ENCODE measurements at places on chromosomes 4 and X.
A peak's percentile ranks its signal among the peaks of the same experiment; 100 is the strongest.

DNA sequence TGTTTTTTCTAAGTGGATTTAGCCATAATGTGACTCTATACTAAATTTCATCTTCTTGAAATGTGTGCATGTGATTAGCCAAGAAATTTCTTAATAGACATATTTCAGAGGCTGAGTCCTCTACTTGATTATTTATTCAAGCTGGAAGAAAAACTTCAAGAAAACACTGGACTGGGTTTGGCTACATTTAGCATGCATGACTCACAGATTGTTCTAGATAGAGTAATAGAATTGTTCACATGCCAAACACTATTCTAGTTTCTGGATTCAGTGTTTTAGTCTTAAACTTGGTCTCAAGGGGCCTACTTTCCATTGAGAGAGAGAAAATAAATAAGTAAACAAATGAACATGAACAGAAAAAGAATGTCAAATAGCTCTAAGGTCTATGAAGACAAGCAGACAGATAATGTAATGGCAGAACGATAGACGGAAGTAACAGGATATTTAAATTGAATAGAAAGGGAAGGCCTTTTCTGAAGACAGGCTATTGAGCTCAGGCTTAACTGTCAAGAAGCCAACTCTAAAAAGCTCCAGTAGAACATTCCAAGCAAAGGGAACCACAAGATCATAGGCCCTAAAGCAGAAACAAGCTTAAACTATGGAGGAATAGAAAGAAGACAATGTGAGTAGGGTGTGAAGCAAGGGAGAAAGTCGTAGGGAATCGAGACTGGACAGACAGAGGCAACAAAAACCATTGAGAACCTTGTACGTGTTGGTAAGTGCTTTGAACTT lies 104.6 kb downstream of the TMEM144 start:
- no peak for DNase-seq

DNA sequence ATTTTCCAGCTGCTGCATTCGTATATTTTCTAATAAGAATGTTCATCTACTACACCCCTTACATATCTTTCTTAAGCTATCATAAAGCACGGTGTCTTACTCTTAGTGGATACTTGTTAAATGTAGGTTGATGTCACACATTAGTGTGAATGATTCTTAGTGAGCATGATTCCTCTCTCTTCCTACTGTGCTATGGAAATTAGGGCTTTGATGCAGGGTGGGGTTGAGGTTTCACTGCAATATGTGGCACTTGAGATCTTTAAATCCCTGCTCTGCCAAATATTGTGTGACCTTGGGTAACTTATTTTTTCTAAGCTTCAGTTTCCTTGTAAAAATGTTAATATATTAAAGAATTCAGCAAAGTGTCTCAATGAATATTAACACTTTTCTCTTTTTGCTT lies 188.4 kb downstream of the PDGFRA start:
- DNase-seq, result no peak

DNA sequence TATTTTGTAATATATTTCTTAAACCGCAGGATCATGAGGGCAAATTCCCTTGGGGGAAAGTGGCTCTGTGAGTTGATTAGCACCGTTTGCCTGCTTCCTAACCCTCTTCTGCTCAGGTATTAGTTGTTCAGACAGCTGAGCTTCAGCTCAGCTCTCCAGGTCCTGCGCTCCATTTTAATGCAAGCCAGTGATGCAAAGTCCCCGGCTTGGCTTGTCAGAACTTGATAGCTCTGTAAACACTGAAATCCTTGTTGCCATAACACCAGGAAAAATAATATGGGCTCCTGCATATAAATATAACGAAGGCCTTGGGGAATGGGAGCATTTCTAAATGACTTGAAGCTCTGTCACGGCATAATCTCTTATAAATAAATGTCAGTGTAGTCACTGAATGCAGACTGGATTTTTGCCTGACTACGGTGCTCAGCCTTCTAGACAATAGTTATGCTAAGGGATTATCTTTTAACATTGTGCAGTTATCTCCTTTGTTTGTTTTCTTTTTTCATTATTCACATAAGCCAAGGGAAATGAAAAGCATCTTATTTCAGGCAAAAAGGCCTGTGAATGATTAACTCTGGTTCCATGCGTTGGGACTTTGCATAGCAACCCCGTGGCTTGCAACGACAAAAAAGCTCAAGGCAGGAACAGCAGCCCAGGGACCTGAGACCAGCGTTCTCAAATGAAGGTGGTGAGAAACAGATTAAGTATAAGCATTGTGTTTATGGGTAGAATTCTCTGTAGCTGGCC lies 253.2 kb downstream of the SPRY1 start:
- peak; percentile 75 for DNase-seq

- peak; percentile 92 for DNase-seq
These were observed 83.8 kb upstream of the MAML3 start for GRCh38 chr4:140237616-140238350.

GRCh38 chr4:128827296-128827695 lies 17.8 kb downstream of the JADE1 start:
- DNase-seq, result no peak

DNA sequence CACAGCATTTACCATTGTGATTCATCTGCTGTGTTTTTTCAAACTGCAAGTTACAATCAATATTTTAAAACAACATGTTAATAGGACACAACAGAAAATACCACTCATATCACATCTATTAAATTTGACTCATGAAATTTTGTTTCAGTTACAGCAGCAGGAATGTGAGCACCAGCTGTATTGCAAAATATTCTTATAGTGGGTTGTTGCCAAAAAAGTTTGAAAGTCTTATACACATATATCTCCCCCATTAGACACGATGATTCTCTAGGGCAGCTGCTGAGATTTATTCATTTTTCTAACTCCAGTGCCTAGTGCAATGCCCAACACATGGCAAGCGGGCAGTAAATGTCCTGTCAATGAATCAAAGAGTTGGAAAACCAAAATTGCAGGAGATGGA lies 26.6 kb upstream of the NKX3-2 start:
- no peak for DNase-seq

DNA sequence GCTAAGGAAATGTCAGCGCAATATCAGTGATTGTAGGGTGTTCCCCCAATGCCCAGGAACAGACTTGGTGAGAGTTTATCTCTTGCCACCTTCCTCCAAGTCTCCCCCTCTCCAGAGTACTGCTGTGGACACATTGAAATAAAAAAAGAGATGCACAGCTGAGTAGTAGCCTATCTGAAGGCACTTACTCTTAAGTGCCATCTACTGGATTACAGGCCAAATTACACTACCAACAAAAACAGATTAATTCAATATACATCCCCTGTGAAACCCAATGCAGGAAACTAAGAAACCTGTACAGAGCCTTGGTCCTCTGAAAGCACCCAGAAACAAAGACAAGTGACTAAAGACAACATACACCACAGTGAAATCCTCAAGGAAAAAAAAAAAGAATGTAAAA lies 460.3 kb downstream of the ZIC3 start:
- DNase-seq, result no peak

DNA sequence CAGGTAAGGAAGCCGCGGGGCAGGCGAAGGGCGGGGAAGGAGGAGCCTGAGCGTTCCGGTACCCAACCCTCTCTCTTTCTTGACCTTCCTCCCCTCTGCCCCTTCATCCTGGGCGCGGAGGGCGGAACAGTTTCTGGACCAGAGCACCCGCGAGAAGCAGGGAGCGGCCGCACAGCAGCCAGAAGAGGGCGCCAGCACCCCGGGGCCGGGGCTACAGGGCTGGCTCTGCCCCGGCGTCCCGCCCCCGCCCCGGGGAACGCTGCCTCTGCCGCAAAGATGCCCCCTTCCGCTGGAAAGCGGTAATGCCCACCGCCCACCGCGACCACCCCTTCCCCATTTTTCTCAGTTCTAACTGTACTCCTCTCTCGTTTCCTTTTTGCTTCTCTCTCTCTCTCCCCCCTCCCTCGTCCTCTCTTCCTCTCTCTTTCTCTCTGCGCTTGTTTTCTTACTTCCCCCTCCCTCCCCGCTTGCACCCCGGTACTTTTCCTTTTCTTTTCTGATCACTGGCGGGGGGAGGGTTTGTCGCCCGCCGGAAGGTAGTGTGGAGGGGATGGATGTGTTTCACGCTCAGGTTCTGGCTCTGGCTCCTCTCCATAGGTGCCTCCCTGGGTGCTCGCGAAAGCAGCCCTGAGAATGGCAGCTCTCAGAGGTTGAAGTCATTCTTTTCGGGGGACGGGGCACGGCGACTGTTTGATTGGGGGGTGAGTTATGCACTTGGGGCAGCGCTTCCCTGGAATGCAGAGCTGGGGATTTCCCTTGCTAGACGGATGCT lies 13.1 kb upstream of the PRDM8 start:
- DNase-seq, result peak; percentile 95

All from sigmoid colon (tissue), 7 donors.